ENCODE measurements at places on chromosomes 3 and 15.

- DNase-seq: no peak
Measured at GRCh38 chr3:149473357-149474249, 894 bp upstream of the TM4SF4 start.

DNA sequence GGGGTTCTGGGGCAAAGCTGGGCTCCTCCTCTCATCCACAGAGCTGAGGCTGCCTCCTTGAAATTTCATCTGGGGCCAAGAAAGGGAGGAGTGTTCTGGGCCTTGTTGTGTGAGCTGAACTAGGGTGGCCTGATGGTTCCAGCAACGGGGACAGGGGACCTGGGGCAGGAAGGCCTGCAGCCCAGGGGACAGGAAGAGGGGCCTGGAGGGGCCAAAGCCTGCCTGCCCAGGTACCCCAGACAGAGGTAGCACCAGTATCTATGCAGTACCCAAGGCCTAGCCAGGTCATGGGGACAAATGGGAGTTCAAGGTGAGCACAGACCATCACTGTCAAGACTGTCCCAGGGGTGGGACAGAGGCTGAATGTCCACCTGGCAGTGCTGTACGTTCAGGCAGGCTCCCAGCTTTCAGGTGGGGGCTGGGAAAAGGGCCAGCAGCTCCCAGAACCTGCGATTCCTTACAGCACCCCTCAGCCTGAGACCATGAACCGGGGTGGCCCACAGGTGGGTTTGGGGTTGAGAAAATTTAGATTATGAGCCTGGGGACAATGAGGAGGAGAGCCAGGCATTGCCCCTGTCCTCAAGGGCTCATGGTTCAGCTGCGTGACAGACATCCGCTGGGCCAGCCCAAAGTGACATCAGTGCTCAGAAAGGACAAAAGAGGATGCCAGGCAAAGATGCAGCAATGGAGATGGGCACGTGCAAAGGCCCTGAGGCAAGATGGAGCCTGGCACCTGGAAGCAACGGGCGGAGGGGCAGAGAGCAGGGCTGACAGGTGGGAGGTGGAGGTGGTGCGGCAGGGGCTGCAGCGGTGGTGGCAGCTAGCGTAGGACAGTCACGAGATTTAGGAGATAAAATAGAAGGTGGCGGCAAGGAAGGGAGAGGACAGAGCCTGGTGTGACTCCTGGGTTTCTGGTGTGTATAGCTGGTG, 28.0 kb downstream of the PSTPIP1 start:
- DNase-seq: no peak

GRCh38 chr15:64017591-64018163, 28.6 kb downstream of the DAPK2 start:
- DNase-seq: no peak

DNA sequence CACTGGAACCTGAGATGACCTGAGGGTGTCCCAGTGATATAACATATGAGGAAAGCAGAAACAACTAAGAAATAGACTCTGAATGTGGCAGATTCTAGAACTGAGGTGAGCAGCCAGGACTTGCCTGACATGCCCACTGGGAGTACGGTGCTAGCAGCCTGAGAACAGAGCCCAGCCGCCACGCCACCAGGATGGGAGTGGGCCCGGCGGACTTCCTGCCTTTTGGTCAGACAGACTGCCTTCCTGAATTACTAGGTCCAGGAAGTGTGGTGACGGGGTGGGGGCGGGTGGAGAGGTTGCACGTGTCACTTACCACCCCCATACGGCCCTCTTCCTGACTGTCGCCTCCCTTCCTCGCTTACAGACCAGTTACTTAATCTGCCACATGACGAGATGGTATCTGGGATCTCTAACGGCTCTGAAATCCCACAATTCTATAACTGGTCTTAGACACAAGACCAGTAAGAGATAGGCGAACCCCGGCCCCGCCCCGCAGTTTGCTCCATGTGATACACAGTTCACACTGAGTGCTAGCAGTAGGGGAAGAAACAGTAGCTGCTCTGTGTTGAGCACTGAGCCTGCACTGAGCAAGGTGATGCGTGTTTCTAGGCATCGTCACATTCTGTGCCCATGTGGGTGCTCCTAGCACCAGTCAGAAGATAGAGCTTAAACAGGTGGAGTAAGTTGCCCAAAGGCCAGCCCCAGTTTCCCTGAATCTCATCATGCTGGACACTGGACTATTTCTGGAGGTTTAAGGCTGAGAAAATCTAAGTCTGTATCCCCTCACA, 95.7 kb downstream of the CPN2 start:
- DNase-seq: peak; percentile 97

DNA sequence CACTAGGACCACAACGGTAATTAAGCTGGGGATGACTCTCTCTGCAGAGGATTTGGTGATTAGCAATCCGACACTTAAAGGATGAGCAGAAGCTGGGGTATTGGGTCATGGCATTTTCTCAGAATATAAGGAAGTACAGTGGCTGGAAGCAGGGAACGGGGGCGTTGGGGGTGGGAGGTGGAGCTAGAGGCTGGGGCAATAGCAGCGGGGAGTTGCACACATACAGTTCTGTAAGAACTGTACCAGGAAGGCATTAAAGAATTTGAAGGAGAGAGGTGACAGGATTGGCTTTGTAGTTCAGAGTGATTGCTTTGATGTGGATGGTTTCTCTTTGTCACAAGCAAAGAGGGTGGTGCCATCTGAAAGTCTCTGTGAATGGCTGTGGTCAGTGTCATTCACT, 28.2 kb downstream of the PSMD6 start:
- DNase-seq: no peak

DNA sequence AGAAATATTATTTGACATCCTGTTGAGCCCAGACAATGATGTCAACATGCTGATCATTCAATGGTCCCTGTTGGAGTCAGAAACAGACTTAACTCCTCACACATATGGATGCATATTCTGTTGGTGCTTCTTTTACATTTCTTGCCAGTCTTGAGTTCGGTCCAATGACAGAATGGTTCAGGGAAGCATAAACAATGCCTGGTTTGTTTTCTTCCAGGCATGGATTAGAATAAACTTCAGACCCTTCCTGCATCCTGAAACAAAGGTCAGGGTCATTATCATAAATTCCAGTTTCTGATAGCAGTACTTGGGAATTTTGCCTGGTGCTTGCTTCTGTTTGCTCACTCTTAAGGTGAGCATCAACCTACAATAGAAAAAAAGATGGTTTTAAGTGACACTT, 33.3 kb downstream of the BTLA start:
- DNase-seq: no peak

All from kidney capillary endothelial cell (primary cell).